Spleen (tissue), 13 donors: ENCODE measurements at places on chromosomes 4 and X.

DNA sequence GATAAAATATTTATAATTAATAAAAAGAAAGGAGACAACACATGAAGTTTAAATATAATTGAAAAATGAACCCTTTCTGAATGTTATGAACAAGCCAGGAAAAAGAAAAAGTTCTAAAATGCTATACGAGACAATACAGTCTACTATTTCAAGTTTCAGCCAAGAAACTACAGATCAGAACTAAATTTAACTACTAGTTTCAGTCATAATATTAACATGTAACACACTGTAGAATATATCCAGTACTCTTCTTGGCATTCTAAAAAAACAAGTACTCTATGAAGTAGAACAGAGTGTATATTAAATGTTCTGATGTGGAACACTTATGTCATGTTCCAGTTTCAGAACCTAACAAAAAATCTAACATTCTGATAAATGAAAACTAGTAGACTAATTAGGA lies 679.7 kb downstream of the FAT4 start:
- no peak for DNase-seq

GRCh38 chr4:81049907-81050306 lies 19.4 kb downstream of the BMP3 start:
- no peak for DNase-seq

DNA sequence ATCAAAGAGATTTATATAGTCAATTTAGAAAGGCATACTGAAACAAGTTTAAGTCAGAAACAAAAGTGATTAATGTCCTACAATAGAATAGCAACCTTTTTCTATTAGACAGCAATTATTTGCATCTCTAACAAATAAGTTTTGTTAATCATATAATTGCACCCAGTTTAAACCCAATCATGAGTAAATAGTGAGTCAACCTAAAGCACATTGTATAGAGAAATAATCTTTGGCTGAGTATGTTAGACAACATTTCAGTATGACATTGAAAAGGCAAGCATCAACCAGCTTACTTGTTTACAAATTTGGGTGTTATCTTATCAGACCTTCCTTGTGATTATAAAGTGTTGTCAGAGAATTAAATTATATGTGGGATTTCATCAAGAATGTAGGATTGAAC lies 209.5 kb downstream of the IL15 start:
- no peak for DNase-seq

DNA sequence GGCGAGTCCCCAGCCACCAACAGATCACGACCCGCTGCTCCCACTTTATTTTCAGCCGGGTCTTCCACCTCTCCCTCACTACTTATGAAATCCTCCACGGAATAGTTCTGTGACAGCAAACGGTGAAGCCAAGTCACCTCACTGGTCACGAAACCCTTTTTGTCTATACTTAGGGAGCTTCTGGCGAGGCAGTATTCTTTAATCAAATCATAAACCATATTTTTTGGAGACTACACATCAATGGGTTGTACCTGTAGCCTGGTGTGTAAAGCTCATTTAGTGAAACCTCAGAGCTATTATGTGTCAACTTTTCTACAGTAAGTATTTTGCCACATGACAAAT lies 809 bp upstream of the H2AZ1 start:
- DNase-seq: no peak

- no peak for DNase-seq
Measured at GRCh38 chrX:12972878-12973560, 1.9 kb upstream of the TMSB4X start.

DNA sequence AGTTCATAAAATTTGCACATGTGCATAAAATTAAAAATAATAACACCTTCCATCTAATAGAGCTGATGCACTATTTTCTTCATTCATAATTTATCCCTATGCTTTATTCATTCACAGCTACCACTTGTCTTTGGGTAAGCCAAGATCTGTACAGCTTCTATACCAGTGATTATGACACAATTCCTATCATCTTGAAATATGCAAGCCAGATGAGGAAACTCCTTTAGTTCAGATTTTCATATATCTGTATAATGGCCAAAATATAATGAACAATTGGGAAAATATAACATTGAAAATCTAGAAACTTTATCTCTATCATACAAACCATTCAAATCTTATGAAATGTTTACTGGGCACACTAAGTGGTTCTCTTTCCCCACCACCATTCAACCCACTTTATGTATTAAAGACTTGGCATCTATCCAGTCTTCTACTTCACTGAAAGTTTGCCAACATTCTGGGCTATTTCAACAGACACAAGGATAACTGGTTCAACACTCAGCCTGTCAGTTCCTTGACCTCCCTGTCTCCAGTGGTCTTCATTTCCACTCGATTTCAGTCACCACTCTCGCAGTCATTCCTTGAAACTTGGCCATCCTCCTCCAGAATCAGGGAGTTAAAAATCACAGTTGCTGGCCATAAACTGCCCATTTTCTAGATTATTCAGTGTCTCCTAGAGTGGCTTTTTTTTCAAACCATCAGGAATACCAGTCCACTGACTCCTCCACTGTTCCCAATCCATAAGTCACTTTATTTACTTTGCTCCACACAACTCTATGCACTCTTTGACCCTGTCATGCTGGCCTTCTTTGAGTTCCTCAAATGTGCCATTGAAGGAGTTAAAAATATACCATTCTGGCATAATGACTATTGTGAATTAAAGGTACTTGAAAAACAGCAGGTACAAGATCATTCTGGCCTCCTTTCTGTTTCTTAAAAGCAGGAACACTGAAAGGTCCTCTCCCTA lies 85.5 kb downstream of the CAMK2D start:
- DNase-seq: no peak

GRCh38 chr4:174154215-174154854 lies 129.1 kb downstream of the FBXO8 start:
- no peak for DNase-seq

GRCh38 chr4:6575503-6576240 lies 683 bp downstream of the MAN2B2 start:
- no peak for DNase-seq

GRCh38 chr4:74534121-74534520 lies 89.2 kb downstream of the AREG start:
- no peak for DNase-seq

- DNase-seq: no peak
Measured at GRCh38 chrX:8027827-8028226, 100.6 kb upstream of the PNPLA4 start.

GRCh38 chrX:25523574-25524540 lies 508.1 kb upstream of the ARX start:
- no peak for DNase-seq

DNA sequence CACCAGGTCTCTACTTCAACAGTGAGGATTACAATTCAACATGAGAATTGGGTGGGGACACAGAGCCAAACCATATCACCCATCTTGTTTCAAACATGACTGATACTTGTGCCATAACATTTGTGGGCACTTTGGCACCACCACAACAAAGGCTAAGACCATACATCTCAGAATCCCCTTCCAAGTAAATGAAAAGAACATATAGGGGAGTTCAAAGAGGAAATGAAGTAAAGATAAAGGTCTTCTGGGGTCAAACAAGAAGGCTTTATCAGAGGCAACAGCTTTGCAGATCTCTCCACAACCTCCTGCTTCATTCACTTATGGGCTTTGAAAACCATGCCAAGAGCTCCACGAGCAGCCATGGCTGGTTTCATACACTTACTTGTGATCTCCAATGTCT lies 122.7 kb downstream of the ANKRD50 start:
- DNase-seq: no peak

- DNase-seq: no peak
Measured at GRCh38 chr4:98746530-98746929, 88.1 kb upstream of the TSPAN5 start.

GRCh38 chr4:166172619-166173018 lies 299.6 kb downstream of the TLL1 start:
- no peak for DNase-seq

- no peak for DNase-seq
Measured at GRCh38 chrX:39516427-39516841, 581.3 kb downstream of the BCOR start.

DNA sequence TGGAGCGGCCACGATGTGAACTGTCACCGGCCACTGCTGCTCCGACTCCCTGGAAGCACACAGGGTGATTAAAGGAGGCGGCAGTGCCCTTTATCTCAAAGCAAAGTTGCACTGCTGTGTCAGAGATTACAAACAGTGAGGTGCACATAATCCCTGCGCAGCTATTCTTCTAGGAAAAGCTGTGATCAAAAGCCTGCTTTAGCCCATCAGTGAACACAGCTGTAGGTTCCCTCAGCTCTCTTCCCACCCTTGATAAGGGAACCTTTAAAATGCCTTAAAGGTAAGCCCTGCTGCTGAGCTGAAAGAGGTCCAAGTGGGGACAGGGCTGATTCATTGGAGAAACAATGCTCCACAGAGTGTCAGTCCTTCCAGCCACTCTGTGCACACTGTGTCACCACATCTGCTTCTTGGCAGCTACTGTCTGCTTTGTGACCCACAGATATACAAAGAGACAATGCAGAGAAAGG lies 127.6 kb downstream of the EIF4E start:
- no peak for DNase-seq

GRCh38 chr4:162838671-162839070 lies 328.0 kb downstream of the NAF1 start:
- no peak for DNase-seq

- DNase-seq: no peak
Measured at GRCh38 chrX:6432226-6432625, 102.7 kb downstream of the VCX3A start.

DNA sequence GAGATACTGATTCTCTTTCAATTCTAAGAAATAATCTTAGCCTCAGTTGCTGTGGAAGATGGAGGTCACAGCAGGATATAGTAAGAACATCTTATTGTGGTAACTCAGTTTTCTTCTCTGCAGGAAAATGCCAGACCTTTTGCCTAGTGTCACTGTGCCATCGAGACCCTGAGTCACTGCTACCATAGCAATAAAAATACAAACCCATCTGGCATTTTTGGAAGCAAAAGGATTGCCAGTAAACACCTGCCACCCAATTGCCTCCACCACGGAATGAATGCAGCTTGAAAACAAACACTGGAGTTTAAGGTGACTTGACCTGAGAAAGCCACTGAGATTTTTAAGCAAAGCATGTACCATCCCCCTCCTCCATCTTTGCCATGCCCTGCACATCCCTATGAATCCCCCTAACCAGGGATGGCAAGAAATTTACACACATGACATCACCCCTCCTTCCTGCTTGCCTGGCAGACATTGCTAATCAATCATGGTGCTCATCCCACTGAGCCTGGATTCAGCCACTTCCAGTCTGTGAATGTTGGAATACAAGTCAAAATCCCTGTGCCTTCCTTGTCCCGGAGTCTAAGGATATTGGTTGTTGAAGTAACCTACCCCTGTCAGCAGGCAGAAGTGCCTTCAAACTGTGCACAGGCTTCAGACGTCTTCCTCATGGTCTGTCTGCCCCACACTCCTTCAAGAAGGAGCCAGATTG lies 59.6 kb upstream of the MAMLD1 start:
- no peak for DNase-seq

- no peak for DNase-seq
Measured at GRCh38 chrX:11555759-11556158, 110.0 kb downstream of the ARHGAP6 start.

GRCh38 chr4:81736324-81736723 lies 264.6 kb upstream of the RASGEF1B start:
- DNase-seq: no peak

DNA sequence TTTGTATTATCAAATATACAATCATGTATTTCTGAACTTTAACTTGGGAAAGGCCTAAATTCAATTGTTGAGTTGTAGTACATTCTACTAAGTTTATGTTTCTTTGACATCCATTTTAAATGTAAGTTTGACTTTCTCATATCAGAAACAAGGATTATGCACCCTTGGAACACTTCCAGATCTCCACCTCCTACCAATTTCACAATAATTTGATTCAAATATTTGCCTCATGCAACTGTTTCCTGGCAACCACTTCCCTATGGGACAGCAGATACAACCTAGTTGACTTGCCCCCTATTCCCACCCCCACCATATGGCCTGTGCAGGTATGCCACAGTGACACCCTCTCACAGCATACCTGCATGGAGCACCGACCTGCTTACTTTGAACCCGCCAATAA lies 506.4 kb upstream of the PABPC4L start:
- DNase-seq: no peak

- no peak for DNase-seq
Measured at GRCh38 chr4:10554694-10555093, 97.5 kb upstream of the ZNF518B start.

DNA sequence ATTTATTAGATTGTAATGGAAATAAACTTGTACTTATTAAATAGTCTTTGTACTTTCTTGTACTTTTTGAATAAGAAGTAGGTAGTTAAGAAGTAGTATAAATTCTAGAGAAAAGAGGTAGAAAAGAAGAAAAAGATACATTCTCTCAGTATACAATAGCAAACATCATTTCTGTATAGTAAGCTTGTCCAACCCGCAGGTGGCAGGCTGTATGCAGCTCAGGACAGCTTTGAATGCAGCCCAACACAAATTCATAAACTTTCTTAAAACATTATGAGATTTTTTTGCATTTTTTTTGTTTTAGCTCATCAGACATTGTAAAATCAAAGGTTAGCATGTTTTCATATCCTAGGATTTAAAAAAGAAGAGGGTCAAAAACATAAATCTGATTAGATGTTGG lies 441.6 kb downstream of the DTHD1 start:
- no peak for DNase-seq

DNA sequence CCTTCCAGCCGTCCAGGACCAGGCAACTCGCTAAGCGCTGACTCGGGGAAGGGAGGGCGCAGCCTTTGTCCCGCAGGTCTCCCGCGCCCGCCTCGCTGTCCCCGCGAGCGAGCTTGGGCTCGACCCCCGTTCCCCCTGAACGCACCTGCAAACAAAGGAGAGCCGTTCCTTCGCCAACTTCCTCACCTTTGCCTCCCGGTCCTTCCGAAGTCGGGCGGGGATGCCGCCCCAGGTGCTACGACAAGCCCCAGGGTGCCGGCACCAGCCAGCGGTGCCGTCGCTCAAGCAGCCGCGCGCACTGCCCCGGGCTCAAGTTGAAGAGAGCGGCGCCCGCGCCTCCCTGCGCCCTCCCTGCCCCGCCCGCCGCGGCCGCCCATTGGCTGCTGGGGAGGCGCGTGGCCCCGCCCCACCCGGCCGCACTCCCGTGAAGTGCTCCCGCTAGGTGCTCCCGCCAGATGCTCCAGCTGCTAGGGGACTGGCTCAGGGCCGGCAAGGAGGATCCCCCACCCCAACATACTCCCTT lies 107.1 kb downstream of the NSUN7 start:
- DNase-seq: peak; percentile 94

- DNase-seq: peak; percentile 78
Measured at GRCh38 chr4:11471618-11472017, 42.9 kb upstream of the HS3ST1 start.

DNA sequence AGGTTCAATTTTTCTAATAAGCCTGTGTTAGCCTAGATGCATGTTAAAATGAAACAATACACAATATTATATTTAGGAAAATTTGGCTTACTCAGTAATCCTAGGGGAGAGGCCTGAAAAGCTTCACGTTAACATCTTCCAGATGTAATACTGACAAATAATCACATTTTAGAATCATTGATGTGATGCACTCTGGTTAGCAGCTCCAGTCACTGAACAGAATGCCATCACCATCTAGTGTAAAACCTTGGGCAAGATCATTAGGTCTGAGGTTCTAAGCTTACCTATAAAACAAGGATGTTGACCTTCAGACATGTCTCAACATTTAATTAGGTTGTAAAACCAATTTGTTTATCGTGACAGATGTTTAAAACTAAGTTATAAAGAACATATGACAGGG lies 1704.8 kb downstream of the STIM2 start:
- no peak for DNase-seq

GRCh38 chr4:28221536-28221935 lies 1360.9 kb downstream of the STIM2 start:
- DNase-seq: no peak
